NCI-H510A (cell line): ENCODE measurements at places on chromosomes 1 and 21.

- no peak for DNase-seq
These were observed 24.4 kb upstream of the FGGY start for GRCh38 chr1:59272507-59272906.

GRCh38 chr21:42346866-42347600, 3.8 kb downstream of the TFF2 start:
- DNase-seq: no peak

DNA sequence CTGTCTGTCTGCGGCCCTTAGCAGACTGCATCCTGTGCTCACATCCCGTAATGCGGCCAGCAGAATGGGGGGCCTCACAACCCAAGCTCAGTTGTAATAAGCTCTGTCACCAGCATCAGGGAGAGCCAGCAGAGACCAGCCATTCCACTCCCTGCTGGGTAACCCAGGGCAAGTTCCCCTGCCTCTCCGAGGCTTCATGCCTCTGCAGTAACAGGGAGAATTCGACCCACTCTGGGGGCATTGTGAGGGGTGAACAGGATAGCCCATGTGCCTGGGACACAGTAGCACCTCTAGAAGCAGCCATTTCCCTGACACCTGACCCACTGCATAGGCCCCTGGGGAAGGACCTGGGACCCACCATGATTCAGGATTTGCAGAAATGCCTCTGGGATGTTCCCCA, 461.2 kb downstream of the MATN1 start:
- DNase-seq: no peak

DNA sequence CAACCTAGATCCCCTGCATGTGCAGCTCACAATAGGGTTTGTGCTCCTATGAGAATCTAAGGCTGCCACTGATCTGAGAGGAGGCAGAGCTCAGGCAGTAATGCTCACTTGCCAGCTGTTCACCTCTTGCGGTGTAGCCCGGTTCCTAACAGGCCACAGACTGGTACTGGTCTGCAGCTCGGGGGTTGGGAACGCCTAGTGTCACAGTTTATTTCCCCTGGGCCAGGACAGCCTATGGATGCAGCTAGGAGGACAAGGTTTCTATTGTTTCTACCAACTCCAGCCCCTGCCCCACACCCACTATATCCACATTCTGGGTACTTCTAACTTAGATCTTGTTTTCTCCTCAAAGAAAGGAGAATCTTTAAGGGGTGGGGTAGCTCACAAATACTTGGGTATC, 58.7 kb upstream of the PRRC2C start:
- no peak for DNase-seq

DNA sequence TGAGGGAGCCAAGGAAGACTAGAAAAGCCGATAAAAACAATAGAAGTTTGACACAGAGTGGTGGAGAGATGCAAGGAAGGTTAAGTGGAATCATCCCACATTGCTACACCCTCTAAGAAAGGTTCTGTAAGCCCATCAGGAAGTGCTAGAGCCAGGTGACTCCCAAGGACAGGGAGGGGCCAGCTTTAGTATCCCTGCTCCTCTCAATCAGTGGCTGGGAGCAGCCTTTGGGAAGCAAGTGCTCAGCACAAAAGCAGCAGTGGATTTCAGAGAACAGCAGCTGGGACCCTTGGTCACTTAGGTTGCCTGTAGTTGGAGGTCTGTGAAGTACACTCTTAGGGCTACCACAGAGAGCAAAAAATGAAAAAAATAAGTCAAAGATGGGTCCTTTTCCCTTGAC, 42.5 kb downstream of the NME7 start:
- no peak for DNase-seq

DNA sequence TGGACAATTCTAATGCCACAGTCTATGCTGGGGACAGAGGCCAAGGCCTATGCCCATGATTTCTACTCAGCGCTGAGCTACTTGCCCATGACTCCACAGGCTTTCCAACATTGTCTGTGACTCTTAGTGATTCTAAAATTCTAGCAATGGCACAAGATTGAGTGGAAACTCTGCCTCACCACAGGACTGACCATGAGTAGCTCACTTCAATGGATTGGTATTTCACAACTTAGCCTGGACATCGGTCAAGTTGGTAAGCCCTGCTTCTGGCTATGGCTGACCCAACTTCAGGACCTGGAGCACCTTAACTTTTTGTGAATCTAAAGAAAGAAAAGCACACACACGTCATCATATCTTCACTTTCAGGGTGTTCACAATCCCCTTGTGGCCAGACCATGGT, 255.1 kb downstream of the SDCCAG8 start:
- DNase-seq: no peak

DNA sequence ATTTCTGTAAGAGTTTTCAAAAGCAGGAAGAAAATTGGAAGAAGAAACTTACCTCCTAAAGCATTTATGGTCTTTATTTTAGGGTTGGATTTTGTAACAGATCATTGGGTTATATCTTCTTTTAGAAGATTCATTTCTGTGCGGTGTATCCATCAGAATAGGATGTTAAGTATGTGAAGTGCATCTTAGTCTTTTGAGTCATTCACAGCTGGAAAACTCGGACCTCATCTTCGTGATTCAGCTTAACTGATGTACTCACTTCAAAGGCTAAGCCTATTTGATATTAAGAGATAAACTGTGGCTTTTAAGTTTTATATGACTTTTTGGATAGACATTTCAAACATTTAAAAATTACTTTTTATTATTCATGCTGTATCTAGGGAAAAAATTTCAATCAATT, 56.3 kb downstream of the GIPC2 start:
- DNase-seq: no peak

DNA sequence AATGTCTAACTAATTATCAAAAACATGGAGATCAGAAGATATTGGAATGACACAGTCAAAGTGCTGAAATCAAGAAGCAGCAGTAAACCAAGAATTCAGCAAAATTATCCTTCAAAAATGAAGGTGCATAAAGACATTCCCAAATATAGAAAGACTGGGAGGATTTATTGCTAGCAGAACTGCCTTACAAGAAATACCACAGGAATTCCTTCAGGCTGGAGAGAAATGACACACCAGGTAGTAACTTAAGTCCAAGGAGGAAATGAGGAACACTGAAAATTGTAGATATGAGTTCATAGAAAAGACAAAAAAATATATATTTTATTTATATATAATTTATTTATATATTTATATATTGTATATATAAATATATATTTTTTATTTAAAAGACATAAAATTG, 217.2 kb downstream of the RPS6KC1 start:
- DNase-seq: no peak

DNA sequence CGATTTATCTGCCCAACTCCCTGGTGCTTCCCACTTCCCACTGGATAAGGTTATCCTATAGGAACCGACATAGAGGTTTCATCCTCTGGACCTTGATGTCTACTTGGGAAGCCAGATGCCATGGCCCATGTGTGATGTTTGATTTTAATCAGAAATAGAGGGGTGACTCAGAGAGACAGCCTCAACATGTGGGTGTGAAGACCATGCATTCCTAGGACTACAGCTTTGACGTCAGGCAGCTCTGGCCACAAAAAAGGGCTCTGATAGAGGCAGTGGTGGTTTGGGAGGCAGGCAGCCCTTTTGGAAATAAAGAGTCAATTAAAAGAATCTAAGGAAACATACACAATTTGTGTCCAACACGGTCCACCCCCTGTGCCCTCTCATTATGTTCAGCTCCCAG, 5.2 kb upstream of the SH2D2A start:
- no peak for DNase-seq

- peak; percentile 87 for DNase-seq
These were observed 439.4 kb downstream of the CAMTA1 start for GRCh38 chr1:7224644-7225043.

DNA sequence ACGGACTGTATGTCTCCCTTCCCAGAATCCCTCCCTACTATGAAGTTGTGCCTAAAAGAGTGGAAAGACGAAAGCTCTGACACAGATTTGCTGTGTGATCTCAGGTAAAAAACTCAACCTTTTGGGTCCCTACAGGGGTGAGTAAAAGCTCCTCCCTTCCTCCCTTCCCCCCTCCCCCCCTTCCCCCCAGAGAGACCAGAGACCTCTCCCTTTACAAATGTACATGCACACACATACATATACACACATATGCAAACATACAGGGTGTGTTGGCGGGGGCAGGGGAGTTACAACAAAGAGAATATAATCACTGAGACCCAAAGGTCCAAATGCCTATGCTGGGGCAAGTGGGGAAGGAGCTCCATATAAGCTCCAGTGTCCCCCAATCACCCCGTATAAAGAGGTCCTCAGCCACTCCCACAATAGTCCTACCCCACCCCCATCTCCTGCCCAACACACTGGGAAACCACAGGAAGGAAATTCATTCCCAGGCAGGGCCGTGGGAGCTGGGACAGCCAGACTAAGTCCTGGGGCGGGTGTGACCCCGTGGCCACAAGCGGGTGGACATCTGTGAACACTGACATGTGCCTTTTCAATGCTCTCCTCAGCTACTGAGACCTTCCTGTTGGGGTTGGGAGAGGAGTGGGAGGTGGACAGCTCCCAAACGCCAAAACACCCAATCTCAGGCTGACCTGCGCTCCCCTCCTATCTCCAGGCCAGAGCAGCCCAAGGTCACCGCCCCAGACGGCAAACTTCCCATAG, 2.0 kb downstream of the MEF2D start:
- DNase-seq: no peak

- no peak for DNase-seq
These were observed 254.4 kb downstream of the FAF1 start for GRCh38 chr1:50705699-50706098.
